ENCODE measurements at places on chromosomes 1 and 21. TPM values are rescaled to one million over a fixed set of nuclear protein-coding genes. Genes with fewer than 3 reads are reported as not detected.
A peak's percentile ranks its signal among the peaks of the same experiment; 100 is the strongest.

- no peaks in the 10 kb centered on the region for H3K36me3 ChIP-seq
- H3K4me1 ChIP-seq: no peaks in the 10 kb centered on the region
- no peak overlapping the region for H3K27ac ChIP-seq
Observed at GRCh38 chr1:116440731-116441130, 67.7 kb downstream of the ATP1A1 start.

DNA sequence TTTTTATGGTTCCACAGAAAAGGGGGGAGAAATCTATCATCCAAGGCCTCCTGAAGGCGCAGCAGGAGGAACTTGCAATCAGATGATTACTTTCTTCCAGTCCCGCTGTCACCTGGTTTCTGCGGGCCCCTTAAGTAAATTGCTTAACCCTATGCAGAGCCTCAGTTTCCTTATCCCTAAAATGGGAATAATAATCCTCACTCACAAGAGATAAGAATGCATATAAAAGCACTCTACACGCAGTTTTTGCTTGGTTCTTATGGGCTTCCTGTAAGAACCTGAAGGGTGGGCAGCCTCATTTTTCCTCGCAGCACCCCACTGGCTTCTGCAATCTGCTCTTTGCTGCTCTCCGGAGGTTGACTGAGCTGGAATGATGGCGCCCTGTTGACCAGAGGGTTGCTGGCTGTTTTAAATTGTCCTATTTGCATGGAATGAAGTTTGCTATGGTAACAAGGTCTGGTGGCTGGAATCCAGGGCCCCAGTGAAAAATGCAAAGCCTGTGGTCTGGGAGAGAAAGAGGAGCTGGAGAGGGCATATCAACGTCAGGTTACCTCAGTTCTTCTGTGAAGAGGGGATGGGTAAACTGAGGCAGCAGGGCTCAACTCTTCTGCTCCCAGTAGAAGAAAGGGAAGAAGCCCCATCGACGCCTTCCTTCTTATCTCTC lies 1.0 kb upstream of the KAZN start:
- peaks cover 4% of the 10 kb centered on the region for H3K4me1 ChIP-seq
- peaks cover 61% of the 10 kb centered on the region for H3K27me3 ChIP-seq
- DNase-seq: no peak
- no peak overlapping the region for H3K27ac ChIP-seq
- H3K4me3 ChIP-seq: no peak overlapping the region

The BCAR3 gene
- total RNA-seq: 10.8 TPM

DNA sequence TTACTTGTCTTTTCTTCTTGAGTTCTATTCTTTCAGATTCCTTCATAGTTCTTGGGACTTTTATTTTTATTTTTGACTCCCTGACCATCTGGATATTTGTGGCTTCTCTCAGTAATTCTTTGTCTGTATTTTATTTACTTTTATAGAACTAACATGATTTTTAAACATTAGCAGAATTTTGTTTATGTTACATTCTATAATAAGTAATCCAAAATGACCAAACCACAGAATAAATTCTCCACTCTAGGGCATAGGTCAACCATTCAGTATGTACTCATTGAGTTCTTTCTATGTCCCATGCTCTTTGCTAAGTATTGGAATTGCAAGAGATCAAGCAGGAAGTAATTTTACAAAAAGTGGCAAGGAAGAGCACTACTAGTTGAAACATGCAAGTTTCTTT lies 969.0 kb downstream of the TTLL7 start:
- H3K27ac ChIP-seq: no peak overlapping the region
- no peak for DNase-seq
- no peak overlapping the region for H3K4me3 ChIP-seq

The VWA5B1 gene
- total RNA-seq: not detected

The NPR1 gene
- not detected for total RNA-seq

The LIN28A gene
- total RNA-seq: not detected

The CA6 gene
- not detected for total RNA-seq

GRCh38 chr1:215228193-215228592 lies 145.7 kb downstream of the KCNK2 start:
- H3K27me3 ChIP-seq: no peaks in the 10 kb centered on the region
- no peak overlapping the region for H3K4me3 ChIP-seq
- no peaks in the 10 kb centered on the region for H3K36me3 ChIP-seq
- no peaks in the 10 kb centered on the region for H3K4me1 ChIP-seq

The CCDC30 gene
- total RNA-seq: 0.76 TPM

DNA sequence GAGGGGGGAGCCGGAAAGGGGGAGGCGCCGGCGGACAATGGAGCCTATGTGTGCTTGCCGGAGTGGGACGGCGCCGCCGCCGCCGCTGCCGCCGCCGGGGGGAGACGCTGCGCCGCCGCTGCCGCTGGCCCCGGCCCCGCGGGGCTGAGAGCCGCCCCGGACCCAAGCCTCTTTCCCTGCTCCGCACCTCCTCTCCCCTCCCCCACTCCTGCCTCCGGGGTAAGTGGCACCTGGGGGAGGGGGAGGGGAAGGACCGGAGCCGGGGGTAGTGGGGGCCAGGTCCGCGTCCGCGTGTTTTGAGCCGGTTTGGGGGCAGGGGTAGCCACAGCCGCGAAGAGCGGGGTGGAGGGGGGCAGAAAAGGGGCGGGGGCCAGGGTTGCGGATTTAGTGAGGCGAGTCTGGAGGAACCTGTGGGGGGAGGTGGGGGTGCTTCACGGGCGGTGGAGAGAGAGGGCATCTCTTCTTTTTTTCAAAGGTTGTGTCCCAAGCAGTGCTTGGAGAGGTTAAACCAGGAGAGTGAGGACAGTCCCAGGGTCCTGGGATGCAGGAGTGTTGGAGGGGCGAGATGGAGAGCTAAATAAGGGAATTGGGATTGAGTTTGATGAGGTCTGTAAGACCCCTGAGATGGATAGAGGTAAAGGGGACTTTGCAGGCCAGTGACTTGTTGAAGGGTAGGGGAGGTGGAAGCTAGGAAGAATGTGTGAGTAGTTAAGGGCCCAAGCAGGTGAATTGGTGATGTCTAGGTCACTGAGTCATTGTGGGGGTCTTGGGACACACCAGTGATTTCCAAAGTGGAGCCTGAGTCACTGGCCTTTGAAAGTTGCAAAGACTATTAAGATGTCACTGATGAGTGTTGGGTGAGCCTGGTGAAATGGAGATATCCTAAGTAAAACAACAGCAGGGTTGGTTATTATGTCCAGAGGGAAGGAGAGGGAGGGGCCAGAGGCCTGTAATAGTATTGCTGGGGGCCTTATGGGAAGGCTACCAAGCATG lies 59.1 kb downstream of the BCL9 start:
- H3K27ac ChIP-seq: peak overlapping the region; percentile 41
- H3K4me3 ChIP-seq: peak overlapping the region; percentile 94
- no peak for DNase-seq
- peaks cover 20% of the 10 kb centered on the region for H3K4me1 ChIP-seq

DNA sequence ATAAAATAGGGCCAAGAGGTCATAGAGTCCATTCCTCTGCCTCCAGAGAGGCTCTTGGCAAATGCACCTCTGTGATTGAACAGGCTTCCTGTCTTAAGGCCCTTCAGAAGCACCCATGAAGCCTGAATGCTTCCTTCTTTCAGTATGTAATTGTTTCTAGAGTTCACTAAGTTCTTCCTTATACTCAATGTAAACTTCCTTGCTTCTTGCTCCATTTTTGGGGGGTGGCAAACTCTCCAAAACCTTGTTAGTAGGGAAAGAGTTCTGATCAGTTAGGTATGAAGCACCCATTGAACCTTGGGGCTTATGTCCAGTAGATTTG lies 102.3 kb upstream of the LPGAT1 start:
- H3K4me1 ChIP-seq: peaks cover 49% of the 10 kb centered on the region
- H3K36me3 ChIP-seq: no peaks in the 10 kb centered on the region
- peaks cover 14% of the 10 kb centered on the region for H3K27me3 ChIP-seq
- DNase-seq: no peak
- H3K4me3 ChIP-seq: no peak overlapping the region

GRCh38 chr1:79981481-79981880 lies 975.0 kb upstream of the ADGRL4 start:
- H3K4me1 ChIP-seq: no peaks in the 10 kb centered on the region
- no peaks in the 10 kb centered on the region for H3K36me3 ChIP-seq
- H3K27ac ChIP-seq: no peak overlapping the region
- DNase-seq: no peak
- no peaks in the 10 kb centered on the region for H3K27me3 ChIP-seq

DNA sequence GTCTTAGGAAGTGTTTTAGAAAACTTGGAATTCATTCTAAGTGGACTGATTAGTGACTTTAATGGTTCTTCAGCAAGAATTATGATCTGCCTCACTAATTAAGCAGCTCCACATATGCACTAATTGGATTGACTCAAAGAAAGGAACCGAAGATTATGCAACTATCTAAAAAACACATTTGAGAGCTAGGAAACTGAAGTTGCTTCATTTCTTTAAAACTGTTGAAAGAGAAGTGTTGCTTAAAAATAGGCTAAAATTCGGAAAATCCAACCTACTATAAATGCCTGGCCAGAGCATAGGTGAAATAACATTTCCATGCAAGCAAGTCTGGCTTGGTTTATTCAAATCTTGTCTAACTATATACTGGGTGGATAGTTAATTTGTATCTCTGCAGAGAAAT lies 502.9 kb upstream of the ZRANB2 start:
- H3K36me3 ChIP-seq: no peaks in the 10 kb centered on the region
- H3K27me3 ChIP-seq: no peaks in the 10 kb centered on the region
- H3K4me1 ChIP-seq: no peaks in the 10 kb centered on the region
- no peak overlapping the region for H3K4me3 ChIP-seq

DNA sequence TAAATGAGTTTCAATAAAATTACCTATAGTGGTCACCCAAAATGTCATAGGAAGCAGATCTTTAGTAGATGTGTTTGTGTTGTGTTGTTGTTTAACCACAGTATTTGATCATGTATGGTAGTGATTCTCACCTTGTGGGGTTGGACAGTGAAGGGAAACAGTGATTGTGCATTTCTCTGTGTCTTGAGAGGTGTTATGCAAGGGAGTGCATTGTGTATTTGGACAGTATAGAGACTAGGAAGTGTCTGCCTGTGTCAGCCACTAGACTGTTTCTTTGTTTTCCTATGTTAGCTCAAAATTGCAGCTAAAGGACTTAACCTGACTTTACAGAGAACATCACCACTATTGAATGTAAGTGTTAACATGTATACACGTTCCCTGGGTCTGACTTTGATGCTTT lies 6.0 kb downstream of the RGS2 start:
- H3K4me3 ChIP-seq: no peak overlapping the region
- peaks cover 5% of the 10 kb centered on the region for H3K4me1 ChIP-seq
- peaks cover 5% of the 10 kb centered on the region for H3K36me3 ChIP-seq

DNA sequence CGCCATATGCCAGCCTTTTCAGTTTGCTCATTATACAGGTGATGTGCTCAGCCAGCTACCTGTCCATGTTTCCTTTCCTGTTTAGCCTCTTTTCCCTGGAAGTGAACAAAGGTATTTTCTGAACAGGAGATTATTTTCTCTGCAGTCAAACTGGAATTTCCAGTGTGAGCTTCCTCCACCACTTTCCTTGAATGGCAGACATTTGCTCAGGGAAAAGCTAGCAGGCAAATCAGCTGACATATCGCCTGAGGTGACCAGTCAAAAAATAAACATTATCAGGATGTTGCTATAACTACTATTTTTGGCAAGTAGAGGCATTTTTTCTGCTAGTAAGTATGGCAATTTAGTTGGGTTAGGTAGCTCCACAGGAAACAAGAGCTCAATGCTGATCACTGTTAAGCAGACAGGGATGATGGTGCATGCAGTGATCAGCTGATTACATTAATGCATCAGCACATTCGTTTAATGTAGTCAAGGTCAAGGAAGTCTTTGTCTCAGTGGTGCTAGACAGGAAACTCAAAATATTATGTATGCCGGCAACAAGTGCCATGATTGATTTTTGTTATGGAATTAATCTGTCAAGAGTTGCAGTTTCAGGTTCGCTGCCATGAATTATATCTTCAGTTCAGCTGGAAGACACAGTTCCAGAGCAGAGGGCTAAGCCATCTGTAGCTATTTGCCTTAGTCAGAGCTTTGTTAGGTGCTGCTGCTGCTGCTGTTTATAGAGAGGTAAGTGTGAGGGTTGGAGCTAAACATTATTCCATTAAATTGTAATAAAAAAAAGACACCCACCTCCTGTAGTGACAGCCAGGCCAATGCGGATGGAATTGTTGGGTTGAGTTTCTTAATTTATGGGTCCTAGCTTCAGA lies 179.7 kb upstream of the ST6GALNAC5 start:
- no peaks in the 10 kb centered on the region for H3K36me3 ChIP-seq
- H3K4me3 ChIP-seq: no peak overlapping the region
- no peak for DNase-seq
- no peaks in the 10 kb centered on the region for H3K27me3 ChIP-seq
- no peaks in the 10 kb centered on the region for H3K4me1 ChIP-seq
- no peak overlapping the region for H3K27ac ChIP-seq

DNA sequence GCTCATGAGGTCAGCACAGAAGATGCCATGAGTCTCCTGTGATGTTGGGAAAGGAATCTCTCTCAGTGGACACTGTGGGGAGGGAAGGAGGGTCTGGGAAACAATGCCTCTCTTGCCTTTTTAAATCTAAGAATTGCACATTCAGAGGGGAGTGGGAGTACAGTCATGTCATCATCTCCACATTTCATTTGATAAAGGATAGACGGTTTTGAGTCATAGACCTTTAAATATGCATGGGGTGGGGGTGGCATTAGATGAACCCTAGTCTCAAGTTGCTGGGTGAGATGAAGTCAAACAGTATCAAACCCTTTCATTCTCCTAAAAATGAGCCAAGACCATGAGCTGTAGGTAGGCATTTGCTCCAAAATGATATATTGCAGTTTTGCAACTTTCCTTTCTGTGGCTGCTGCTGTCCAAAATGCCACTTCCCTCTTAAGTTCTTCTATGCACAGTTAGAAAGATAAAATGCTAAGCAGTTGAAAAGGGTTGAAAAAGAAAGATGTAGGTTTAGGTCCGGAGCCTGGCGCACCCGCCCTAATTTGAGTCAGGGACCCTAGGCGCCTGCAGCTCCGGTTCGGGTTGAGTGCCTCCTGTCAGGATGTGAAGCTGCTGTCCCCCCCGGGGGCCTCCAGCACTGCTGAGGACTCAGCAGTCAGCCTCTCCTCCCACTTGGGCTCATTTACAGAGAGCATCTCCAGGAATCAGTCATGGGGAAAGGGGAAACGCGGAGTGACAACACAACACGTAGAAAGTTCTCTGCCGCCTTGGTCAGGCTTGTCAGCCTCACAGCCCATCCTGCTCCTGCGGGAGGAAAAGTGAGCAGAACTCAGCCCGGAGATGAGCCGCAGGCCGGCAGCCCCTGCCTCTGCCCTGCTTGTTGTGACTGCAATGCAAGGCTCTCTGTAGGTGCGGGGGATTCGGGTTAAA lies 479.3 kb upstream of the RUNX1 start:
- H3K27ac ChIP-seq: peak overlapping the region; percentile 88
- peak overlapping the region; percentile 85 for H3K4me3 ChIP-seq
- H3K27me3 ChIP-seq: no peaks in the 10 kb centered on the region
- DNase-seq: peak; percentile 67

- DNase-seq: no peak
- peaks cover 10% of the 10 kb centered on the region for H3K4me1 ChIP-seq
- H3K27ac ChIP-seq: peak overlapping the region; percentile 9
- no peaks in the 10 kb centered on the region for H3K27me3 ChIP-seq
- peaks cover 35% of the 10 kb centered on the region for H3K36me3 ChIP-seq
Observed at GRCh38 chr1:171581226-171581625, 40.8 kb upstream of the MYOCOS start.

DNA sequence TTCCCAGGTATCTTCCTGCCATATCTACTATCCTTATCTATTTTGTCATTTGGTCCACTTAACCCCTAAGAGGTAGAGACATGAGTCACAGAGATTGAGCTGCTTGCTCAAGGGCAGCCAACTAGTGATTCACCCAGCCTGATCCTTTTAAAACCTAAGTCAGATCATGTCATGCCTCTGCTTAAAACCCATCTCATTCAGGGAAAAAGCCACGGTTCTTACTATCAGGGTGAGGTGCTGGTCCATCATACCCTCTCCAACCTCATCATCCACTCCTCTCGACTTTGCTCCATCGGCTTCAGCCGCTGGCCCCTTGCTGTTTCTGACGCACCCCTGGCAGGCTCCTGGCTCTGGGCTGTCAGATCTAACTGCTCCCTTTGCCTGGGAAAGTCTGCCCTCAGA lies 14.4 kb upstream of the PPP1R15B start:
- peaks cover 4% of the 10 kb centered on the region for H3K4me1 ChIP-seq
- peaks cover 1% of the 10 kb centered on the region for H3K36me3 ChIP-seq
- H3K4me3 ChIP-seq: no peak overlapping the region
- no peak overlapping the region for H3K27ac ChIP-seq
- no peak for DNase-seq

Measured in natural killer cell treated with Interleukin-12 subunit alpha and Interleukin-12 subunit beta and Interleukin-15 and Interleukin-18, amount 100 ng/mL, for 72 hours (primary cell).